ENCODE measurements at places on chromosomes 3 and 15.

DNA sequence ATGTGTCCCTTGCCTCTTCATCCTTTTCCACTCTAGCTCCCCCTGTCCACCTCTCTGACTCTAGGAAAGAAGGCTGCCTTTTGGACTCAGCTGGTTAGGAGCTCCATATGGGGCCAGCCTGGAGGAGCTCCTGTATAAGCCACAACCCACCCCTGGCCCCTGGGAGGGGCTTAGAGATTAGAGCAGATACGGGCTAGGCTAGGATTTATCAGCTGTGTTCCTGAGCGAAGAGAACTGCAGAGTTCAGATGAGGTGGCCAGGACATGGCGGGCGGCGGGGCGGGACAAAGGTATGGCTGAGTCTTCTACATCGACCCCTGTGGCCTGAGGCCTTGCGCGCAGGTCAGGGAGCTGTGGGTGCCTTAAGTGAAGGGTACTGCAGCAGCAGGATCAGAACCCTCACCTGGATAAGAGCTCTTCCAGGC, 7.9 kb downstream of the NBEAL2 start:
- no peak for DNase-seq

- no peak for DNase-seq
Measured at GRCh38 chr15:47409038-47409437, 308.3 kb upstream of the SEMA6D start.

GRCh38 chr3:10474275-10474646, 31.1 kb downstream of the ATP2B2 start:
- no peak for DNase-seq

GRCh38 chr3:139715743-139716360, 38.1 kb upstream of the NMNAT3 start:
- no peak for DNase-seq

DNA sequence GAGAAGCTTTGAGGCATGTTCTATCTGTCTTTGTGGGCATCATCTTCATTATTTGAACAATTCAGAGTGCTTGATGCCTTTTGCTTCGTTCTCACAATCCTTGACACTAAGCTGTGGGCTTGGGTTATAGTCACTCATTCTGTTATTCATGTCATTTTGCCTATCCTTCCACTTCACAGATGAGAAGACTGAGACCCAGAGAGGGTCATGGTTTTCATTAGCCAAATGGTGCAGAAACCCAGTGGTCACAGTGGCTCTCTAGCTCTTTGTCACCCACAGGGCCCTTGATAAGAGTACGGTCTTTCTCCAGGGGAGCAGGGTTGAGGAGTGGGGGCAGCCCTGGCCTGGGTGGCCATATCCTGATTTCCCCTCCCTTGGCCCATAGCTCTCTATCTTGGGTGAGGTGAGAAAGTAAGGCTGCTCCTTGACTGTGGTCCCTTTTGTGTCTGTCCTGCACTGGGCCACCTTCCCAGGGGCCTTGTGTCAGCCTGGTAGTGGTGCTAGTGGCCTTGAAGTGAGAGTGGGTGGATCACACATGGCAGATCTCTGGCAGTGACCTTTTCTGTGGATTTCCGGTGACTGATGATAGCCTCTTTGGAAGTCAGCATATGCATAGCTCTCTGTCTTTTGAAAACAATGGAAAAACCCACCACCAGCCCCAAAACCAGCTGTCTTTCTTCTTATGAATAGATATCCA, 130.1 kb downstream of the IGF1R start:
- no peak for DNase-seq

DNA sequence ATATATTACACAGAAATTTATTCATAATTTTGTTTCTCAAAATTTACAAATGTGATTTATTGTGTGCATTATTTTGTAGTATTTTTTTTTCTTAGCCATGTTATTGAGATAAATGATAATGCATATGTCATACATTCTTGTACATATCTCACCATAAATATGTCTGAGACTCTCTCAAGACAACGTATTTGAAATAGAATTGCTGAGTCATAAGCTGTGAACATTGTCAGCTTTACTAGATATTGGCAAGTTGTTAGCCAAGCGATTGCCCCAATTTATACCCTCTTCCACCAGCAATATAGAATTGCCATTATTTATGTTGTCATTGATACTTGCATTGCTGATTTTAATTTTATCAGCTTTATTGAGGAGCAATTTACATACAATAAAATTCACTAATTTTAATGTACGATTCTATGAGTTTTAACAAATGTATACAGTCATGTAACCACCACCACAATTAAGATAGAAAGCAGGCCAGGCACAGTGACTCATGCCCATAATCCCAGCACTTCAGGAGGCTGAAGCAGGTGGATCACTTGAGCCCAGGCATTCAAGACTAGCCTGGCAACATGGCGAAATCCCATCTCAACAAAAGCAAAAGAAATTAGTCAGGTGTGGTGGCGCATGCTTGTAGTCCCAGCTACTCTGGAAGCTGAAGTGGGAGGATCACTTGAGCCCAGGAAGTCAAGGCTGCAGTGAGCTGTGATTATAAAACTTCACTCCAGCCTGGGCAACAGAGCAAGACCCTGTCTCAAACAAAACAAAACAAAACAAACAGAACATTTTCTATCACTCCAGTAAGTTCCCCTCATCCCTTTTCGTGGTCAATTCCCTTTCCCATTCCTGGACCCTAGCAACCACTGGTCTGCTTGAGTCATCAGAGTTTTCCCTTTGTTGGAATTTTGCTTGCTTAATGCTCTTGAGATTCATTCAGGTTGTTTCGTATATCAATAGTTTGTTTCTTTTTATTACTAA, 373.1 kb downstream of the MFSD1 start:
- no peak for DNase-seq

- no peak for DNase-seq
Measured at GRCh38 chr15:39924437-39924836, 4.4 kb upstream of the GPR176 start.

DNA sequence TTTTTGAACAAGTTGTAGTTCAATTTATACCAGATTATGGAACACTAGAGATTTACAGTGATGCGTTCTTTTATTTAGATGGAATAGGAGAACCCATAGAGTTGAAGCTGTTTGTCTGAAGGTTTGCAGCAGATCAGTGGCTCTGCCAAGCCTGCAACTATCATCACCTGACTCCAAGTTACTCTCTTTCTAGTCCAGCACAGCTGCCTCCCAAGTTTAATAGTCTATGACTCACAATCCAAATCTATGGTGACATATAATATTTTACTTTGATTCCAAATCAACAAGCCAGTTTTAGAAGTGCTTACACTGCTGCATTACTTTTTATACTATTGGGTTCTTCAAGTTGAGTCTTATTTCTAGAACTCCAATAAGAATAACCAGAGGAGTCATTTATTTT, 400.4 kb downstream of the LPP start:
- DNase-seq = no peak

- no peak for DNase-seq
Measured at GRCh38 chr15:58497046-58497785, 65.4 kb downstream of the LIPC start.

DNA sequence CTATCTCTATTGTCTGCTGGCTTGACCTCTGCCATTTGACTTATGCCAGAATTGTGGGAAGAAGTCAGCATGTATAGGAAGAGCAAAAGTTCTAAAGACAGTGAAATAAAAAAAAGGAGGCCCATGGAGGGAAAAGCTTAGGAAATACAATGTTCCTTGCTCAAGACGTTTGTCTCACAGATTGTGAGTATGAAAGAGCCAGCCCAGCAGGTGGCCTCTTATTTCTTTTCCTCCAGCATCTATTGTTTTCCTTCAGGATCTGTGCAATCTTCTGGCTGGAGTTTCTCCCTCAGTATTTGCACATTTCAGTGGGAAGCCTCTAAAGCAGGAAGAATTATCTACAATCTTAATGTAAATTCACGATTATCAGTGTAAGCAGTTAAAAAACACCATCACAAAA, 43.7 kb downstream of the ZDHHC3 start:
- no peak for DNase-seq

DNA sequence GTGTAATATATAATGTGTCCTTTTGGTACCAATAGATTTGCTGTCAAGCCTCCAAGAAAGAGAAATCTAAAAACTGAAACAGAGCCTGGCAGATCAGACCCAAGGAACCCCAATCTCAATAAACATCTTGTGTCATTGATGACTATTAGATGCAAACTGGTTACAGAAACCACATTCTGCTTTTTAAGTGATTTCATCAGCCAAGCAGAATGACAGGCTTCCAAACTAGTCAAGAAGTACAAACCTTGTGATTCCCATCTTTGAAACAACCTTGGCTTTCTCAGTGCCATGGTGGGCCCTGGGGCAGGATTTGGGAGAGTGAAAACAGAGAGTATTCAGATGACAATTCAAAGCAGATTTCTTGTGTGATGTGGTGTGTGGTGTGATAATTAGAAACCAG, 45.6 kb upstream of the STRIT1 start:
- no peak for DNase-seq

DNA sequence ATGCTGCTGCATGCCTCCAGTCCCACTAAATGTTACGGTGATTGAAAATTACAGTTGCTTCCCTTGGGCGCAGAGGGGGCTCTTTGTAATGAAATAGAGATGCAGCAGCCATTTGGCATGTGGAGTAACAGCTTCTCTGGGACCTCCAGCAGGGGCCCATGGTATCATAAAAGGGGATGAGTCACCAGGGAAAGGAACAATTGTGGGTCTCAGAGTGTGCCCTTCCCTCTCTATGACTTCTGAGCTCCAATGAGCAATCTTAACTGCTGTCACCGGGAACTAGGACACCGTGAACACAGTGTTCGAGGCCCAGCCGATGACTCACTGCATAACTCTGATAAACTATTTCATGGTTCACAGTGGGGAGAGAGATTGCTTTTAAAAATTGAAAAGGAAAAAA, 164.8 kb upstream of the NUDT16 start:
- DNase-seq = peak; percentile 36

GRCh38 chr3:148932972-148933371, 58.4 kb upstream of the GYG1 start:
- no peak for DNase-seq

GRCh38 chr15:49855917-49856637, 235.2 kb downstream of the DTWD1 start:
- no peak for DNase-seq

DNA sequence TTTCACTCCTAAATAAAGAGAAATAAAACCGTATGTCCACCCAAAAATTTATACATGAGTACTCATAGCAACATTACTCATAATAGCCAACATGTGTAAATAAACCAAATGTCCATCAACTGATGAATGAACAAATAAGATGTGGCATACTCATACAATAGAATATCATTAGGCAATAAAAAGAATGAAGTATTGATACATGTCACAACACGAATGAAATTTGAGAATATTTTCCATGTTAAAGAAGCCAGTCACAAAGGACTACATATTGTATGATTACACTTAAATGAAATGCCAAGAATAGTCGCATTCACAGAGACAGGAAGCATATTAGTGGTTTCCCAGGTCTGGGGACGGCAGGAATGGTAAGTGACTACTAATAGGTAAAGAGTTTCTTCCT, 869.2 kb downstream of the IGSF11 start:
- DNase-seq = no peak

GRCh38 chr3:127392156-127392490, 104.3 kb upstream of the PRR20G start:
- DNase-seq = no peak

DNA sequence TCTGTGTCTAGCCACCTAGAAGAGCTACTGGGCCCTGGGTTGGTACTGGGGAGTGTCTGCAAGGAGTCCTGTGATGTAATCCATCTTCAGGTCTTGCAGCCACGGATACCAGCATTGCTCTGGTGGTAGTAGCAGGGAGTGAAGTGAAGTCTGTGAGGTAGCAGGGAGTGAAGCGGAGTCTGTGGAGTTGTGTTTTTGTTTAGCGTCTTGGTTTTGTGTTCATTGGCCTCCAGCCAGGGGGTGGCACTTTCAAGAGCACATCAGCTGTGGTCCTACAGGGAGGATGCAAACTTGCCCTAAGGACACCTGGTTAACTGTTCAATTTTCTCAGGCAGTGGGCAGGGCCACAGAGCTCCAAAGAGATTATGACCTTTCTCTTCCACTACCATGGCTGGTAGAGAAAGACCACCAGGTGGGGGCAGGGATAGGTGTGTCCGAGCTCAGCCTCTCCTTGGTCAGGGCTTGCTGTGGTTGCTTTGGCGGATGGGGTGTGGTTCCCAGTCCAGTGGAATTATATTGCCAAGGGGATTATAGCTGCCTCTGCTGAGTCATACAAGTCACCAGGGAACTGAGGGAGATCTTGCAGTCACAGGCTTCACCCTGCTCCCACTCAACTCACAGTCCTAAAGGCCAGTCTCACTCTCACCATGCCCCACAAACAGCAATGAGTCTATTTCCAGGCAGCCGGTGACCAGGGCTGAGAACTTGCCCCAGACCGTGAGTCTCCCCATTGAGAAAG, 424.7 kb downstream of the ZBBX start:
- DNase-seq = no peak

GRCh38 chr3:196624907-196625306, 14.6 kb upstream of the NRROS start:
- DNase-seq = no peak

- DNase-seq = no peak
Measured at GRCh38 chr3:8555725-8556472, 54.3 kb downstream of the LMCD1 start.

DNA sequence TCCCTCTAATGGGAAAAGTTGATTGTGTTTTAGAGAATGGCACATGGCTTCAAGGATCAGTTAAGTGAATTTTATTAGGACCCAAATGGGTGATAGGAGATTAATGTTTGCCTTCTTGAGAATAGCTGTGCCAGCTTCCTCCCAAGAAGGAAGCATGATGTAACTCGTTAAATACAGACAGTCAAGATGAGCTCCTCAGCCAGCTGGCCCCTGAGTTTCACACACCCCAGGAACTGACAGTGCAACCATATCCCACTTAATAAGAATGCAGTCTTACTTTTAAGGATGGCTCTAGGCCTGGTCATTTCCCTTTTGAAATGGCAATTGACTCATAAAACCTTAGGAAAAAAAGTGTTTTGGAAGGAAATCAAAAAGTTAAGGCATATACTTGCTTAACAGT, 472.8 kb upstream of the KCNMB2 start:
- no peak for DNase-seq

DNA sequence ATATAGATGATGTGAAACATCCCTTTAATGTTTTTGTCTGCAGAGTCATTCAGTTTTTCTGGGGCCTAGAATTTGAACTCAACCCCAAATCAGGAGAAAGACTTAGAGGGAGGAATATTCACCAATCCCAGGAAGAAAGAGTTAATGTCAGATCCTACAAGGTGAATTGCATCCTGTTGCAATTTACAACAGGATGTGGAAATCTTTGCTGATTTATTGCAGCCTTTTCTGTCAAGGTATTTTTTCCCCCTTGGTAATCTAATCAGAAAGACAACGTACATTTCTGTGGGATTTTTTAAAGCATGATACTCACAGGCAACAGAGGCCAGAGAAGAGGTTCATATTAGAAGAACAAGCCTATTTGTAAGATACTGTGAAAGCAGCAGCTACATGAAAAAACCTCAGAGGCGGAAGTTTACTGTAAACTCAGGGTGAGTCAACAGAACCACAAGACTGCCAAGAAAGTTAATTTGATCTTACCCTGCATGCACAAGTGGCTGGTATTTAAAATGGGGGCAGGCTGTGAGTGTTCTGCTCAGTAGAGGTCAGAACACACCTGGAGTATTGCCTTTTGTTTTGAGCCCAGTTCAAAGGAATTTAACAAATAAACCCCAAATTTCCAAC, 531.9 kb downstream of the AGBL1 start:
- peak; percentile 48 for DNase-seq

Data from A549 (cell line).